ENCODE measurements at places on chromosomes 7 and 10. TPM values are rescaled to one million over a fixed set of nuclear protein-coding genes. Genes with fewer than 3 reads are reported as not detected.
A peak's percentile ranks its signal among the peaks of the same experiment; 100 is the strongest.

DNA sequence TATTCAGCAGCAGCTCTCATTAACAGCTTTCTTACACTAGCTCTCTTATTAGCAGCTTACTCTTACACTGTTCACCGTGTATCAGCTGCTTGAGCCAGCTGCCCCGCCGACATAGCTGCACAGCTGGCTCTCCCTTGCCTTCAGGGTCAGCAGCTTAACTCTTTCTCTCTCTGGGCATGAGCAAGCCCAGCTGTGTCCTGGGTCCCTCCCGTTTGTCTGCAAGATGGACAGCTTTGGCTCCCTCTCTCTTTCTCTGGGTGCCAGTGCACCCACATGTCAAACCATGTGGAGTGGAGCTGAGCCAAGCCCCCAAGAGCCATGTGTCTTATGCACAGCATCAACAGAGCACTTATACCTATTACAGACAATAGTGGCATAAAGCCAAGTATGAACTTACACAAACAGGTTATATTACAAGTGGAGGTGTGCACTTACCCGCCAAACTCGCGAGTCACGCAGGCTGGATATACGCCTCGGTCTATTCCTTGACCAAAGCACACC lies 35.7 kb upstream of the MTPAP start:
- no peak overlapping the region for H3K4me3 ChIP-seq
- DNase-seq: no peak
- no peaks in the 10 kb centered on the region for H3K4me1 ChIP-seq
- no peaks in the 10 kb centered on the region for H3K27me3 ChIP-seq

GRCh38 chr10:36051500-36051991 lies 409.4 kb upstream of the FZD8 start:
- no peak overlapping the region for H3K4me3 ChIP-seq
- H3K27ac ChIP-seq: no peak overlapping the region
- no peaks in the 10 kb centered on the region for H3K36me3 ChIP-seq
- no peak for DNase-seq
- H3K27me3 ChIP-seq: no peaks in the 10 kb centered on the region
- H3K4me1 ChIP-seq: no peaks in the 10 kb centered on the region

DNA sequence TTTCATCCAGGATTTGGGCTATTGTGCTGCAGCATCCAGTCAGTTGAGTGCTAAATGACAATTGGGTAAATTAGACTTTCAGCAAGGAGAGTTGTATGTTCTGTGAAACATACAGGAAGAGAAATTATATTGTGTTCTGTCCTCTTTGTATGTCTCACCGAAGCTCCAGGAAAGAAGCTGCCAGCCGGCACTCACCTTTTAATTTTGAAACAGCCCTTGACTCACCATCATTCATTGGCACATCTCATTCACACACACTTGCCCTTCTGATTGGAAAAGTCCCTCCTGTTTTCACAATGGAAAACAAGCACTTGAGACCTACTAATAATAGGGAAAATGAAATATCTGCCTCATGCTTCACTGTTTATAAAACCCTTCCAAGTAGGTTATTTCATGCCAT lies 495.6 kb downstream of the RPS24 start:
- no peaks in the 10 kb centered on the region for H3K36me3 ChIP-seq
- H3K27ac ChIP-seq: no peak overlapping the region
- H3K4me3 ChIP-seq: no peak overlapping the region
- no peak for DNase-seq

DNA sequence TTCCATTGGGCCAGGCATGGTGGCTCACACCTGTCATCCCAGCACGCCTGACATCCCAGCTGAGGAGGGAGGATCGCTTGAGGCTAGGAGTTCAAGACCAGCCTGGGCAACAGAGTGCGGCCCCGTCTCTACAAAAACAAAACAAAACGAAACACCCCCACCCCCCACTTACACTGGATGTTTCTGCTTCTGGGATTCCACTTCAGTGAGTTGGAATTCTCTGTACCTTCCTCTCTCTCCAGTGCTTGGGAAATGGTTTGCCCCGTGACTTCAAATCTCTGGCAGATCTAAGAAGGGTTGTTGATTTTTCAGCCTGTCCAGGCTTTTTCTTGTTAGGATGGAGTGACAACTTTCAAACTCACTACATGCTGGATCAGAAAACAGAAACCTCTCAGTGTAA lies 106.9 kb downstream of the ANLN start:
- no peak overlapping the region for H3K27ac ChIP-seq
- no peak overlapping the region for H3K4me3 ChIP-seq

DNA sequence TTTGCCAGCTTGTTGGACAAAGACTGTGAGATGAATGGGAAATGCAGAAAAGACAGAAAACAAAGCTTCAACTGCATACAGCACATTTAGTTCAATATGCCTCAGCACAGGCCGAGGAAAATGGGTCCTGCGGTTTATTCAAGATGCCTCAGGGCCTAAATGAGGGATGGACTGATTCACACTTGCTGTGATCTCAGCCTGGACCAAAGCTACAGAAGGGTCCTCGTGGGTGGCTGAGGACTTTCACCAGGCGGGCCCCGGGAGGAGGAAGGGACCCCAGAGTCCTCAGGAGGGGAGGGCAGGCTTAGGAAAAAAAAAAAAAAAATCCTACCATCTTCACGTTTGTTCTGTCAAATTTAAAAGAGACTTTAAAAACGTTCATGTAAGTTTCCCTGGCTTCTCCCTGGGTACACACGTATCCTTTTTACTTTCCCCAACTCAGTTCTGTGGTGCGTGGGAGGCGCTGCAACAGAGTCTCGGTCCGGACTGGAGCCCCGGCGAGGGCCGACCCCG lies 624 bp upstream of the ZNF783 start:
- no peaks in the 10 kb centered on the region for H3K27me3 ChIP-seq
- peak overlapping the region; percentile 92 for H3K27ac ChIP-seq
- peak overlapping the region; percentile 33 for H3K4me3 ChIP-seq
- H3K4me1 ChIP-seq: peaks cover 3% of the 10 kb centered on the region
- H3K36me3 ChIP-seq: no peaks in the 10 kb centered on the region

DNA sequence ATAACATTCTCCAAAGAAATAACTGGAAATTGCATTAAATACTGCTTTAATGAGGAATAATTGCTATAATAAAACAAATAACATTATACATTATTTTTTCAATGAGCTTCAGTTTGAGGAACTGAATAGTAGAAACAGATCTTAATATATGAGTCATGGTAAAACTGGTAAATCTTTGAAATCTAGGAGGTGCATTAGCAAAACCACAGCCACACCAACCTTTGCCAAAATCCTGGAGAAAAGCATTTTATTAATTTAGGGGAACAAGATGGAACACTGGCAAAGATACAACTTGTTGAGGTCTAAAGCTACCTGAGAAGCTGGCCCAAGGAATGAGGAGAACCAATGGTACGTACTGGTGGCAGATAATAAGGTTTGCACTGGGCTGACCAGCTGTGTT lies 5.4 kb upstream of the ASL start:
- H3K27me3 ChIP-seq: no peaks in the 10 kb centered on the region
- no peak overlapping the region for H3K4me3 ChIP-seq
- H3K4me1 ChIP-seq: no peaks in the 10 kb centered on the region

DNA sequence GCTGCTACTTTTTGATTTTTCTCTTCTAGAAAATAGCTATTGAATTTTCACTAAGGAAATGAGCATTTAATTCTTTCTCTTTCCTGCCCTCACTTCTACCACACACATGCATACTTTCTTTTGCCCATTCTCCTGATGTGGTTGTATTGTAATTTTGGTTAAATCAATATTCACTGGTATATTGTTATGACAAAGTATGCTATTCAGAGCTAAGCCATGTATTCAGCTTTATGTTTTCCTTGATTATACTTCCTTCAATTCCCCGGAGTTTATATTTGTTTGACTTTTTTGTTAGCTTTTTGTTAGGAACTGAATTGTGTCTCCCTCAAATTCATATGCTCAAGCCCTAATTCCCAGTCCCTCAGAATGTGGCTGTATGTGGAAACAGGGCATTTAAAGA lies 24.0 kb downstream of the LRRC72 start:
- H3K36me3 ChIP-seq: no peaks in the 10 kb centered on the region
- no peak for DNase-seq
- no peak overlapping the region for H3K4me3 ChIP-seq
- H3K27me3 ChIP-seq: no peaks in the 10 kb centered on the region
- H3K4me1 ChIP-seq: no peaks in the 10 kb centered on the region

- peaks cover 22% of the 10 kb centered on the region for H3K4me1 ChIP-seq
- H3K36me3 ChIP-seq: no peaks in the 10 kb centered on the region
- no peaks in the 10 kb centered on the region for H3K27me3 ChIP-seq
- no peak for DNase-seq
Observed at GRCh38 chr10:103829838-103830465, 25.4 kb downstream of the SH3PXD2A start.

- H3K4me3 ChIP-seq: no peak overlapping the region
- no peaks in the 10 kb centered on the region for H3K36me3 ChIP-seq
- H3K4me1 ChIP-seq: peaks cover 16% of the 10 kb centered on the region
- no peaks in the 10 kb centered on the region for H3K27me3 ChIP-seq
- H3K27ac ChIP-seq: no peak overlapping the region
Observed at GRCh38 chr10:79166312-79166721, 97.6 kb downstream of the ZMIZ1 start.

GRCh38 chr7:129635300-129636029 lies 23.9 kb downstream of the NRF1 start:
- no peaks in the 10 kb centered on the region for H3K36me3 ChIP-seq
- H3K4me1 ChIP-seq: no peaks in the 10 kb centered on the region
- H3K27me3 ChIP-seq: no peaks in the 10 kb centered on the region
- no peak overlapping the region for H3K27ac ChIP-seq

GRCh38 chr10:101466016-101466912 lies 112.3 kb downstream of the BTRC start:
- no peaks in the 10 kb centered on the region for H3K36me3 ChIP-seq
- H3K4me1 ChIP-seq: peaks cover 4% of the 10 kb centered on the region

GRCh38 chr7:39045231-39045630 lies 67.5 kb downstream of the POU6F2 start:
- no peak overlapping the region for H3K4me3 ChIP-seq
- no peak for DNase-seq
- no peaks in the 10 kb centered on the region for H3K27me3 ChIP-seq
- H3K4me1 ChIP-seq: no peaks in the 10 kb centered on the region
- no peak overlapping the region for H3K27ac ChIP-seq

- peaks cover 3% of the 10 kb centered on the region for H3K27me3 ChIP-seq
- no peaks in the 10 kb centered on the region for H3K36me3 ChIP-seq
- no peak overlapping the region for H3K4me3 ChIP-seq
- peaks cover 8% of the 10 kb centered on the region for H3K4me1 ChIP-seq
- no peak overlapping the region for H3K27ac ChIP-seq
Observed at GRCh38 chr7:158430308-158431034, 157.2 kb downstream of the PTPRN2 start.

- H3K4me1 ChIP-seq: no peaks in the 10 kb centered on the region
- no peak overlapping the region for H3K27ac ChIP-seq
- H3K36me3 ChIP-seq: no peaks in the 10 kb centered on the region
- no peaks in the 10 kb centered on the region for H3K27me3 ChIP-seq
- H3K4me3 ChIP-seq: no peak overlapping the region
- no peak for DNase-seq
Observed at GRCh38 chr10:17764142-17764541, 12.1 kb downstream of the TMEM236 start.

GRCh38 chr10:118870467-118871243 lies 115.9 kb upstream of the CACUL1 start:
- H3K4me1 ChIP-seq: peaks cover 11% of the 10 kb centered on the region
- H3K36me3 ChIP-seq: no peaks in the 10 kb centered on the region
- DNase-seq: peak; percentile 41
- H3K27ac ChIP-seq: no peak overlapping the region
- H3K4me3 ChIP-seq: no peak overlapping the region
- no peaks in the 10 kb centered on the region for H3K27me3 ChIP-seq

DNA sequence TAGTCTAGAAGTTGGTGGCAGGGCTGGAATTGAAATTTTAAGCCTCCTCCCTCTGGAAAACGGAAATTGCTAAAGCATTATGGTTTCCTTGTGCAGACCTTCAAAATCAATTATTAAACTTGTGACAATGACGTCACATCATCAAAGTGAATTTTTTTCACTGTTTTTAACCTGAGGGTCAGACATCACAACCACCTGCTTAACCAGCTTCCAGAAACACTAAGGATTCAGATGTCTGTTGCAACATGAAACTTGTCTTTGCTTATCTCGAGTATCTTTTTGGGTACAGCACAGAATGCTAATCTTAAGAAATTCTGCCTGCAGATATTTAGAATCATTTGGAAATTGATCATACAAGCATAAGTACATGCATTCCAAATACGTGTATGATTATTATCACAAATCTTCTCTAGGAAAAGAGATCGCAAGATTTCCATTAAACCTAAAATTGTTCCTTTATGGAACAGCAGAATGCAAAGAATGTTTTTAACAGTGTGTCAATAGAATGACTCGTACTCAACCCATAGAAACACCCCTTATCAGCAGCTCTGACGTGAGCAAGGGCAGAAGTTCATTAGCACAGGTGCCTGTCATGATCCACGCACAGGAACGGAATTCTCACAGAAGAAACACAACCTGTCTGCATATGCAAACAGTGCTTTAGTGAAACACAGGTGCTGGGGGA lies 4.1 kb upstream of the GTPBP4 start:
- no peaks in the 10 kb centered on the region for H3K27me3 ChIP-seq
- DNase-seq: peak; percentile 64

GRCh38 chr10:12556039-12556438 lies 206.7 kb downstream of the CAMK1D start:
- H3K4me1 ChIP-seq: no peaks in the 10 kb centered on the region
- no peak overlapping the region for H3K4me3 ChIP-seq
- DNase-seq: no peak
- H3K27me3 ChIP-seq: peaks cover 7% of the 10 kb centered on the region

- H3K27me3 ChIP-seq: no peaks in the 10 kb centered on the region
- no peaks in the 10 kb centered on the region for H3K36me3 ChIP-seq
- no peak overlapping the region for H3K27ac ChIP-seq
- no peak overlapping the region for H3K4me3 ChIP-seq
- H3K4me1 ChIP-seq: no peaks in the 10 kb centered on the region
- DNase-seq: no peak
Observed at GRCh38 chr7:148238761-148239325, 351.7 kb upstream of the C7orf33 start.

DNA sequence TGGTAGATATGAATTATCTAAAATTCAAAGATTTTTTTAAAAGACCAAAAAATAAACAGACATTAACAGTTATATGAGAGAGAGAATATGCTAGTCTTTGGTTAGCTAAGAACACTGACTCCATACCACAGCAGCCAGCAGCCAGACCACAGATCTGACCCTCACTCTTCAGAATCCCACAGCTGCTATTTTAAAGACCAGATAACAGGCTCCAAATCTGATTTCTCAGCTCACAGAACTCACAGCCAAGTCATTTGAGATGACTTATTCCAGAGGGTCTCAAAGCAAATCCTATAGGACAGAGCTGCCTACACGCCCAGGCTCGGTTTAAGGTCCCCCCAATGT lies 20.4 kb downstream of the NUDCD3 start:
- no peaks in the 10 kb centered on the region for H3K4me1 ChIP-seq
- no peaks in the 10 kb centered on the region for H3K27me3 ChIP-seq

ICA1 gene
- 32.6 TPM for total RNA-seq

DOCK1 gene
- total RNA-seq: 47.4 TPM

ELMO1 gene
- 18.2 TPM for total RNA-seq

PLEKHS1 gene
- total RNA-seq: not detected

NUTM2E gene
- total RNA-seq: not detected

PDZD7 gene
- 0.58 TPM for total RNA-seq

AGK gene
- total RNA-seq: 29.0 TPM

PPP1R3C gene
- 16.8 TPM for total RNA-seq
